Thymus (tissue), 14 donors: ENCODE measurements at places on chromosomes 7 and 10.

GRCh38 chr10:69100136-69100872 lies 12.4 kb downstream of the SRGN start:
- DNase-seq: no peak

GRCh38 chr7:80362010-80362618 lies 149.8 kb downstream of the GNAT3 start:
- DNase-seq: no peak

- no peak for DNase-seq
These were observed 7.8 kb downstream of the GOT1 start for GRCh38 chr10:99422529-99423096.

DNA sequence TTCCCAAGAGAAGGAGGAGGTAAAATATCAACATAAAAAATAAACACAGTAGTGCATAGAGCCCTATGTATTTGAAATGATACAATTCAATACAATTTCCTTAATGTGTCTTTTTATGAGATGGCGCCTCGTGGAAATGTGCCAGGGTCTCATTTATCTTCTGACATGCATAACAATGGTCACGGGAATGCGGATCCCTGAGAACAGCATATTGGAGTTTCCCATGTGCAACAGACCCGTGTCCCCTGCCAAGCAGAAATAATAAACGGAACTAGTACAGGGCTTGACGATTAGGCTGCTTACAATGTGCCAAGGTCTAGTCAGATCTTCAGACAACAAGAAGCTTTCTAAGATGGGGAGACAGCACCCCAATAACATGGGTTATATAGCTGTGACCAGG lies 217.9 kb downstream of the ARHGAP21 start:
- DNase-seq: no peak

DNA sequence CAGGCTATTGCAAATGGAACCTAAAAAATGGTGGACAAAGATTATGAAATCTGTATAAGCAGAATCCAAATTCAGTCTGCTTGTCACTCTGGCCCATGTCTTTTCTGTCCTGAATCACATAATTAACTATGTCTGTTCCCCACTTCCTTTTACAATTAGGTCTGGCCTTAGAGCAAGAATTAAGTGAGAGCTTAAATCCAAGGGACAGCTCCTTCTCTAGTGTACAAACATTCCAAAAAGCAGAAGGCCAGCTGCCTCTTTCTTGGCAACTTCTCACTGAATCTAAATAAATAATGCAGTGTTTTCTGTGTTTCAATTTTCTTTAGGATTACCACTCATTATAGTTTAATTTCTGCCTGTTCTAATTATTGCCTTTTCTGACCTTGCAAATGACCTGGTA lies 39.3 kb upstream of the NEBL start:
- no peak for DNase-seq

DNA sequence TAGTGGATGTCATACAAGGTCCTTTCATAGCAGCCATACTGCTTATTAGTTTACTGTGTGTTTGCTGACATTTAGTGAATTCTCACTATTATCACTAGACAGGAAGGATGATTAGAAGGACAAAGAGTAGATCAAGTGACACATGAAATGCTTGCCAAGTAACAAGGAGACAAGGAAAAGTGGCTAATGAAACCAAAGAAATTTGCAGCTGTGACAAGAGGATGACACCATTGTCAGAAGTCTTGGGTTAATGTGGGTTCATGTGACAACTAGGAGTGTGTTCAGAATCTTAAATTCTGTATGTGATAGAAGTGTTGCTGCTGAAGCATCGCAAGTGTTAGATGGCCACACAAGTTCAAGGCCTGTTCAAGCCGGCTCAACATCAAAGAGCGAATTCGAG lies 40.8 kb upstream of the FAM180A start:
- no peak for DNase-seq

GRCh38 chr7:25952261-25953057 lies 199.5 kb upstream of the NFE2L3 start:
- DNase-seq: no peak

GRCh38 chr7:107854989-107855388 lies 36.0 kb upstream of the DLD start:
- no peak for DNase-seq

GRCh38 chr10:23702977-23703414 lies 264.1 kb downstream of the OTUD1 start:
- DNase-seq: peak; percentile 31

DNA sequence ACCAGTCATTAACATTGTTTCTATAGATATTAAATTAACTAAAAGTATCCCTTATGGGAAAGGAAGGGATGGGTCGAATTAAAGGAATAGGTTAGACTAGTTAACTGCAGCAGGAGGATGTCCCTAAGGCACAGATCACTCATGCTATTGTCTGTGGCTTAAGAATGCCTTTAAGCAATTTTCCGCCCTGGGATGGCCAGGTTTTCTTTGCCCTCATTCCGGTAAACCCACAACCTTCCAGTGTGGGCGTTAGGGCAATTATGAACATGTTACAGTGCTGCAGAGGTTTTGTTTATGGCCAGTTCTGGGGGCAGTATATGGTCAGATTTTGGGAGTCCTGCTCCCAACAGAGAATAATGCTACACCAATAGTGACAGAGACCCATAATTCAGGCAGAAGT lies 139.3 kb upstream of the CDK13 start:
- no peak for DNase-seq

- DNase-seq: no peak
These were observed 43.1 kb downstream of the MET start for GRCh38 chr7:116715077-116715476.

GRCh38 chr7:25180592-25180923 lies 47.7 kb downstream of the NPVF start:
- no peak for DNase-seq

- DNase-seq: no peak
These were observed 98.7 kb downstream of the DIP2C start for GRCh38 chr10:590721-591120.

DNA sequence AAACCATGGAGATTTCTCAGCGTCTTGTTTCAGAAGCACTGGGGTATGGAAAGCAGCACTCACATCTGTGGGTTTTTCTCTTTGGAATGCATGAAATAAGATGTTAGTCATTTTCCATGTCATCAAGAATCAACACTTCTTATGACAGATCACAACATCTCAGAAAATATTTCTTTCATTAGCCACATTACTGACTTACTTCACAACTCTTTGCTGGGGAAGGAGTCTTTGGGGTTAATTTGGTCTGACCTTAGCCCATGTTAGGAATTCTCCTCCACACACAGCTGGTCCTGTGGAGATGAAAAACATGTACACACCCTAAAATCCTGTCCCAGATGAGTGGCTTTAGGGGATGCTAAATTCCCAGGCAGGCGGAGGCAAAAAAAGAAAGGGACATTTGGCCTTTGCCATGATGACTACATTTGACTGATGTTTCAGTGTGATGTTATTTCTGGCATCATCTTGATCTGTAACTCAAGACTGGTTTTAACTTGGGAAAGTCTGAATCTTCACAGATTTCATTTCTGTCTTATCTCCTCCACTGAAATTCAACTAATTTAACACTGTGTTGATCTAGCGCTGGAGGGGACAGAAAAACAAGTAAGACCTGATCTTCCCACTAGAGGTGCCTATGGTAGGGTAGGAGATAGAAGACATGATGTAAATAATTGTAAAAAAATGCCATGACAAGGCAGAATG lies 363.2 kb downstream of the PRPF18 start:
- DNase-seq: no peak

DNA sequence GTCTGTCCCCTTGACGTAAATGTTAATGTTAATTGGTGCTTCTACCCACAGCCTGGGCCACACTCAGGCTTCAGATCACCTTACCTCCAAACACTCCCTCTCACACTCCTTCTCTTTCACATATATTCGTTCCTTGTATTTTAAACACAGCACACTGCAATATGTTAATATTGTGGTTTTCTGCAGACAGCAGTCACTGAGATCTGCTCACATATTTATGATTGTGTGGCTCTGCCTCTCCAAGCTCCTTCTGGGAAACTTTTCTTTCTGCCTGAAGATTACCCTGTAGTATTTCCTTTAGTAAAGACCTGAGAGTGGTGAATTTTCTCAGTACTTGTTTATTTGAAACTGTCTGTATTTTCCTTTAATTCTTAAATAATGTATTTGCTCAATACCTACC lies 104.7 kb downstream of the VWC2 start:
- DNase-seq: no peak

DNA sequence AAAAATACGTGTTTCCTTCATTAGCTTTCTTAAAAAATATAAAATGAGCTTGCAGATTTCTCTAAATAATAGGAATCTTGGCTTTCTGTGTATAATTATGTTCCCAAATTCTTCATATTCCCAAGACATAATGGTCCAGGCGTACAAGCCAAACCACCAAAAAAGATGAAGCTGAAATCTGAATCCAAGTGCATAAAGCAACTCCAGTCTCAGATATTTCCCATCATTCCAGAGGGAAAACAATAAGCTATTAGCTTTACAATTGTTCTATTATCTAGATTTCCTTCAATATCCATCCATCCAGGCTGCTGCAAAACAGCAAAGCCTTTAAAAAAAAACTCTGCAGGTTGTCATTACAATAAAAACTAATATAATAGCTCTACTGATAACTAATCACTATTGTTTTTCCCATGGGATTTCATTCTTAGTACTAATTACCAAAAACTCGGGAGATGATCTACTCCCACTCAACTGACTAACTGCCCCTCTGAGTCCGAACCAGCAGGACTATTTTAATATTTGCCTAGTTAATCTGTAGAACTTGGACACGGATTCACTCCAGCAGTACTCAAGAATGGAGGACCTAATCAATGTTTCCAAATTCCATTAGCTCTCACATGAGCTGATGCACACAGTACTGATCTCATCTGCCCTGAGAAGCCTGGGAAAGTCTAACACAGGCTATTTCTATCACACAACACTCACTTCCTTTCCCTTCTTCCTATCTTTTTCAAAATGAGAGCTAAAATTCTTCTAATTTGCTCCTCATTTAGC lies 108.9 kb upstream of the ASAH2 start:
- DNase-seq: no peak

GRCh38 chr10:131575877-131576276 lies 264.4 kb upstream of the TCERG1L start:
- no peak for DNase-seq

GRCh38 chr7:99617192-99617781 lies 541 bp downstream of the ZSCAN25 start:
- no peak for DNase-seq

DNA sequence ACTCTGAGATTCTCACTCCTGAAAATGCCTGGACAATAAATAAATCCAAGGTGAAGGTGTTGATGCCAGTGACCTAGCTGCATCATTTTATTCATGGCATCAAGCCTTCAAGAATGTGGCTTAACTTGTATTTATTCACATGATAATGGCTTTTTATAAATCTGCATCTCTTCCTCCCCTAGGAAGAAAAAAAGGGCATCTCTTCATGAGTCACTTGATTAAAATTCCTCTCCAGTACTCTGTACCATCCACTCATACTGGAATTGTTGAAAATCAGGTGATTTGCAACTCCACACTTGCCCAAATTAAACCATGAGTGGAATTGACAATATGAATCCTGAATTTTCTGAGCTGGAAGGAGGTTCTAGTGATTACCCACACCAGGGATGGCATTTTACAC lies 30.2 kb downstream of the PTPRE start:
- DNase-seq: no peak

- DNase-seq: no peak
These were observed 44.8 kb upstream of the DMBT1 start for GRCh38 chr10:122515588-122516231.

DNA sequence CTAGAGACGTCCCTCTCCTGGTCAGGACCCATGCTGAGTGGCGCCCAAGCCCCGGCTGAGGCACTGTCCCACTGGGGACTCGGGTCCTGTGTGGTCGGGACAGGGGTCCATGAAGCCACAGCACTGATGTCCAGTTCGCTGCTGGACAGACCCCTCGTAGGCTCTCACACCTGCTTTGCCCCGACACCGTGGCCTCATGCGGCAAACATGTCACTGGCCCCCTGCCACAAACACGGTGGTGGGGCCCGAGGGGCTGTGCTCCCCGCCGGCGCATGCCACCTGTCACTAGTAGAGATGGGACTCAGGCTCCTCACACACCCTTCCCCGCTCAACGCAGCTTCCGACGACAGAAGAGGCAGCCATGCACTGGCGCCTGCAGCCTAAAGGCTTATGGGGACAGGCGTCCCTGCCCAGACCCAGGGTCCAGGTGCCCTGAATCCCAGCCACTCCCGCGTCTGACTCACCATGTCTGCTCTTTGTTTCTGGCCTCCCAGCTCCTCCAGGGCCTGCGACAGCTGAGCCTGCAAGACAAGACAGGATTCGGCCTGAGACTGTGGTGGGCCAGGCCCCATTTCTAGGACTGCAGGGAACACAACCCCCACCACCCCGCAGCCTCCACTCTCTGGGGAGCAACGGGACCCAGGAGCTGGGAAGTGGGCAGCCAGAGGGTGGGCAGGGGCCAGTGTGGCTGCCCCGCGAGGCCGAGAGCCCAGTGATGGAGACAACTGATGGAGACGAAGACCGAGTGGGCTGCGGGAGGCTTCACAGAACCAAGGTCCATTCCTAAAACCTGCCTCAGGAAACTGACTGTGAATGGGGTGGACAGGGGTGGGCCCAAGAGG lies 230.9 kb downstream of the MAD1L1 start:
- DNase-seq: no peak

DNA sequence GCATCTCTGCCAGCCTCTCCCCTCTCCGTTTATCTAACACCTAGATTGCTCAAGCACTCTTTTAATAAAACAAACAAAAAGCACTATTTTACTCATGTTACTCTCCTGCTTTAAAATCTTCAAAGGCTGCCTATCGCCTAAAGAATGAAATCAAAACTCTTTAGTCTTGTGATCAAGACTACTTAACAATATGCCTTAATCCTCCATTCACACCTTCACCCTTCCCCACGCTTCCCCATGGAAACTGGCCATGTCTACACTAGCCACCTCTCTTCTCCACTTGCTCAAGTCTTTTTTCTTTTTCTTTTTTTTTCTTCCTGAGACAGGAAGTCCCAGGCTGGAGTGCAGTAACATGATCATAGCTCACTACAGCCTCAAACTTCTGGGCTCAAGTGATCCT lies 47.8 kb upstream of the TMEM213 start:
- no peak for DNase-seq

DNA sequence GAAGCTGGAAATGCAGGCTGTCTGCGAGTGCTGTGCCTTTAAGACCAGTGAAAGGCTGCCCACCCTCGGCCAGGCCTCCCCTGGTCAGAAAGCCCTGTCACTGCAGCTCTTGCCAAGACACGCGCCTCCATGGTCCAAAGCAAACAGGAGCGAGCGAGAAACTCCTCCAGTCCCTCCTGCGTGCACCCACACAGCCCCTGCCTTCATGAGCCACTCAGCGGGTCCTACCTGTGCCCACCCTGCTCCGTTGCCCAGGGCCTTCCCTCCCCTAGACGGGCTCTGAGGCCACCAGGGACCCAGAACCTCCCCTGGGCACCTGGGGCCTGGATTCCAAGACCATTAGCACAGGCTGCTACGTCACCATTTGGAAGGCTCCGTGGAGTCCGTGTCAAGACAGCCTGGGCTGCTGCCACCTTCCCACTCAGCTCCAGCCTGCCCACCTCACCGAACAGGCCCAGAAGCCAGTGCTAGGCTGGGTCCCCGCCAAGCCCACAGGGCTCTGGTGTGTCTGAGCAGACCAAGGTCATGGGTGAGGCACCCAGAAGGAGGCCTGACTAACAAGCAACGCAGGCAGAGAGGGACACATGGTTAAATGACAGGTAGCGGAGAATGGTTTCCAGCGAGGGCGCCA lies 144.5 kb downstream of the NEURL1 start:
- DNase-seq: no peak

- DNase-seq: no peak
These were observed 191.7 kb downstream of the TFEC start for GRCh38 chr7:115838829-115839228.
